RWPE2 (cell line): ENCODE measurements at places on chromosomes 2 and 18.

DNA sequence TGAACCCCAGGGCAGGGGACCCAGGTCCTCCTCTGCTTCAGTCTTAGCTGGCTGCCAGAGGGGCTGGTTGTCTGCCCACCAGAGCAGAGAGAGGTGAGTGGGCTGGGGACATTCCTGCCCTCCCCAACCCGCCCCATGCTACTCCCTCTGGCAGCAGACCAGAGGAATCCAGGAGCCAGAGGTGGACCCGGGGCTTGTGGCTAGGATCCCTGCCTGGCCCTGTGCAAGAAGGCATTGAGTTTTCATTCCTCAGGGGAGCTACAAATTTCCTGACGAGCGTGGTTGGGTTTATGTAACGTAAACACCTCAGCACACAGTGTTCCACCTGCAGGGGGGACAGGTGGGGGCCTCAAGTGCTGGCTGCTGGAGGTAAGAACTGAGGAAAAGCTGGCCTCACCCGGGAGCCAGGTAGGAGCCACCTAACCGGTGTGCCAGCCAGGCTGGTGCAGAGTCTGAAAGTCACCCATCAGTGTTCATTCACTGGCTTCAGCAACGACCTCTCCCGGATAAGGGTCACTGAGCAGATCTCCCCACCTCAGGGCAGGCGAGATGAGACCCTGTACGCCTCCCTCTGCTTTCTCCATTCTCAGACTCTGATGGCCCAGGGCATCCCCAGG is 246.8 kb downstream of the DYSF start:
- peak; percentile 37 for DNase-seq

DNA sequence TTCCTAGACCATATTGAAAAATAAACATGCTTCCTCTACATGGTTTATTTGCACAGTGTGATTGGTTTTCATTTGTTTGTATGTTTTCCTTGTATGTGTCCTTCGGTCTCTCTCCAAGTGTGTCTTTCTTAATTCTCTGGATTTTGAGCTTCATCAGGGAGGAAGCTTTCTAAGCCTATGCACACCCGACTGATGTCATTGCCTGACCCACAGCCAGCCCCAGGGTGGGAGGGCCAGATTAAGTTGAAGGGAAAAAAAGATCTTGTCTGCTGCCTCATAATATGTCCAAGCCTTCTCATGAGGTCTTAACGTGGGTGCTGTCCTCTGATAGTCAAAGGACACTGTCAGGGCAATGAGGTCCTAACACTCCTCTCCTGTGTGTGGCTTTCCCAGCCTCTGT is 115.2 kb downstream of the MARCHF4 start:
- no peak for DNase-seq

GRCh38 chr2:46114996-46115395 is 182.2 kb upstream of the EPAS1 start:
- no peak for DNase-seq

- DNase-seq: no peak
Observed at GRCh38 chr2:237874585-237875161, 15.2 kb downstream of the RAMP1 start.

DNA sequence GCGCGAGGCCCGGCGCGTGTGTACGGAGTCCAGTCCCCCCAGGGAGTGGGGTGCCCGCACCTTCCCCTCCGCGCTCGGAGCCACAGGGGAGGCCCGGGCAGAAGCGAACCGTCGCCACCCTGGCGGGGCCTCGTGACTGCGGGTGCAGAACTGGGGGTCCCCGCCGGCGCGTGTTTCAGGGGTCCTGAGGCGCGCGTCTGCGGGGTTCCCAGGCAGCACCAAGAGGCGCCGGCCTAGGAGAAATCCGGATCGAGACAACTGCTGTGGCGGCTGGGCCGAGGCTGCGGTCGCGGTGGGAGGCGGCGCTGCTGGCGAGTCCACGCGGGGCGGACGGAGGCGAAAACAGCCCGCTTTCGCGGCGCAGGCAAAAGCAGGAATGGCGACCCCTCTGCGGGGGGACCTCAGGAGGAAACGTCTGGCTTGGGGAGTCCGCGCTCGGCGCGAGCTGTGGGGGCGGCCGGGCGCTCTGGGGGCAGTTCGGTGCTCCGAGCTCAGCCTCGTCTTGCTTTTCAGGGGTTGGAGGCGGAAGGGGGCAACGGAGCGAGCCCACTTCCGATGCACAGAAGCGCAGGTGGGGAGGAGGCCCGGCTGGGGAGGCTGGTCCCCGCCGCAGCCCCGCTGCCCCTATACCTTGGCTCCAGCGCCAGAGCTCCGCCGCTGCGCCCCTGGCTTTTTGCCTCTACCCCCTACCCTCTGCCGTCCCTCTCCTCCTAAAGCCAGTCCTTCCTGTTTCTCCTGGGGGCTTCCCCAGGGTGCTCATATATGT is 81.5 kb upstream of the LDLRAD4 start:
- no peak for DNase-seq

DNA sequence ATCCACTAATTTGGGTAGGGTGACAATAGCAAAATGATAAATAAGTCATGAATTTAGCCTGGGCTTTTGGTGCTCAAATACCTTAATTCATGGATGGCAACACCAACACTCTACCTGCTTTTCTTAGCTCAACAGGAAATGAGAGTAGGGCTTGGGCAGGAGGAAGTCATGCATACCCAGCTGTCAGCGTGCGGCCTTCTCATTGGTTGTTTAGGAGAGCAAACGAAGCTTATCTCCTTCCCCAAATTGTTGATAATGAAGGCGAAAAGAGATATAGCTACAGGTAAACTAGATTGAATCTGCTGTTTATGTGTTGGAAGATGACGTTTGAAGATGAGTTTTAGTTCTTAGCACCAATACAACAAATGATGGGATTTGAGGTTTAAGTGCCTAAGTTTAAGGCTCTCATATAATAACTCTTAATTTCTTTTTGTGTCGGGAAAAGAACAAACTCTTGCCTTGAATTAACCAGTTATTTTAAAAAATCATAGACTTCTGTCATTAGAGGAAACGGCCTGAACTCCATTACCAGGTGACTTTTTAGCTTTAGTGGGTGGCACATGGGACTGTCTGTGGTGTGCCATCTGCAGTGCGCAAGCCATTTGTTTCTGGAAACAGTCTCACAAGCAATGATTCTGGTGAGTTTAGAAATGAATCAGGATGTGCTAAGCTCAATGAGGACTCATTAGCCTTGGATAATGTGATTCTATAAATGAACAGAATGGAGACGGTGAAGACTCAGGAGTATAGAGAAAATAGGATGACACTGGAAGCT is 19.8 kb downstream of the MAP4K4 start:
- DNase-seq: no peak

DNA sequence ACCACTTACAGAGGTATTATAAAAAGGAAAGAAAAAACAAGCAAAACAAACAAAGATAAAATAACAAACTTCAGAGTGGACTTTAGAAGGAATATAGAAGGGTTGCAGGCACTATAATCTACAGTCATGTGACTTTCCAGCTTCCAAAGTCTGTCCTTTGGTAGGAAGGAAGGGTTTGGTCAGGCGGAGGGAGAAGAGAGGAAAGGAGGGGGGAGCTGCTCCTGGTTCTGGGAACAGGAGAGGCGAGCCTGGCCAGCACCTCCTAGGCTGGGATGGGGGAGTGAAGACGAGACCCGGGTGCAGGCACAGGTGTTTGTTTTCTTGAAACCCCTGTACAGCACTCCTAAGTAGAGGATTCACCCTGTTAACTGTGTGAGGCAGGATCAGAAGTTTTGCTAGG is 53.8 kb upstream of the GATA6 start:
- DNase-seq: no peak

GRCh38 chr18:47815486-47816270 is 114.8 kb downstream of the SMAD2 start:
- no peak for DNase-seq

DNA sequence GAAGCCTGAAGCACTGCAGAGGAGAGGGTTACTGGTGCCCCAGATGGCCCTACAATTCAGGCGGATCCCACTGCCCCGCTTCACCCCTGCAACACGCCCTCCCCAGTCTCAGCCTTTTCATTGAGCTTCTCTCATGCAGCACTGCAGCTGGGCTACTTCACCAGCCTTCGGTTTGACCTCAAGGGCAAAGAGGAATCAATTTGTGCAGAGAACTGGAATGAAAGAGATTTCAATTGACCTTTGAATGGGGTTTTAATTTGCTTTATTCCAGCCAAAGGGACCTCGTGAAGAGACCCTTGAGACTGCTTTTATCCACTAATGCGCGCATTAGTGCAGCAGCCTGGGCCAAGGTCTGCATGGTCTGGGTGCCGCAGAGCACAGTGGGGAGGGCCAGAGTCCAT is 8.8 kb upstream of the POMC start:
- DNase-seq: no peak

GRCh38 chr2:53445383-53446070 is 322.1 kb upstream of the CHAC2 start:
- no peak for DNase-seq

DNA sequence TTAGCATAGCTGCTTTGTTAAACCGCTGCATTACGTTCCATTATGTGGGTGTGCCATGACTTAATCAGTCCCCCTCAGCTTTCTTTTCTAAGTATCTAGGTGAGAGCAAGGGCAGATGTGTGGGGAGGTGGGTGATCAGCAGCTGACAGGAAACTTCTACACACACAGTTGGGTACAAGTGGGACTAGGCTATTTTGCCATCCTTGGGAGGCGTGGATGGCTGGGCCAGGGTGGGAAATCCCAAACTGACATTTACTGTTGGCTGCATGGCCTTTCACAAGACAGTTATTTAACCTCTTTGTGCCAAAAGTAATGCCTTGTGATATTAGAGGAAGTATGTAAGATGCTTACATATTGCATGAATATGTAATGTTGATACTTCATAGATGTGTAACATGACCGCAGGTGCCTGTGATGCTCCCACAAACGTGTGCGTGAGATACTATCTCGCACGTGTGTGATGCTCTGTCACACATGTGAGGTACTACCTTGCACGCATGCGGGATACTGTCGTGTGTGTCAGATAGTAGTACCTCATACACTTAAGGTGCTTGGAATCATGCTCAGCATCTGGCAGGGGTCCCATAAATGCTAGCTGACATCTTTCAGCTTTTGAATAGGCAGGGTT is 314.5 kb downstream of the PRKCE start:
- no peak for DNase-seq

DNA sequence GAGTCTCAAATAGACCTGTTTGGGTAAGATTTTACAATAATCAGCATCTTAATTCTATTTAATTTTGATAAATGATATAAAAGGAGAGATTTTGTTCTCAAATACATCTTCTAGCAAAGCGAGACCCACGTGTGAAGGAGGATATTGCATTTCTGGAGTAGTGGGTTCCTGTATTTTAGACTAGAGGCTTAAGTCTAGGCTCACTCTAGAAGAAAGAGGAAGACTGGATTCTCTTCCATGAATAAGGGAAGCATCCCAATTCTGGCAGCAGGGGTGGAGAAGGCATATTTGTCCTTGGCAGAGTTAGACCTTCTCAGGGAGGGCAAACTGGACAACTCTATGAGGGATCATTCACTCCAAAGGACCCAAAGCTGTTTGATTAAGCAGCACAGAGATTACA is 11.3 kb upstream of the FAM228A start:
- no peak for DNase-seq

GRCh38 chr18:41058351-41059125 is 896.5 kb upstream of the PIK3C3 start:
- DNase-seq: no peak

GRCh38 chr2:143175438-143175837 is 46.2 kb downstream of the ARHGAP15 start:
- DNase-seq: no peak

DNA sequence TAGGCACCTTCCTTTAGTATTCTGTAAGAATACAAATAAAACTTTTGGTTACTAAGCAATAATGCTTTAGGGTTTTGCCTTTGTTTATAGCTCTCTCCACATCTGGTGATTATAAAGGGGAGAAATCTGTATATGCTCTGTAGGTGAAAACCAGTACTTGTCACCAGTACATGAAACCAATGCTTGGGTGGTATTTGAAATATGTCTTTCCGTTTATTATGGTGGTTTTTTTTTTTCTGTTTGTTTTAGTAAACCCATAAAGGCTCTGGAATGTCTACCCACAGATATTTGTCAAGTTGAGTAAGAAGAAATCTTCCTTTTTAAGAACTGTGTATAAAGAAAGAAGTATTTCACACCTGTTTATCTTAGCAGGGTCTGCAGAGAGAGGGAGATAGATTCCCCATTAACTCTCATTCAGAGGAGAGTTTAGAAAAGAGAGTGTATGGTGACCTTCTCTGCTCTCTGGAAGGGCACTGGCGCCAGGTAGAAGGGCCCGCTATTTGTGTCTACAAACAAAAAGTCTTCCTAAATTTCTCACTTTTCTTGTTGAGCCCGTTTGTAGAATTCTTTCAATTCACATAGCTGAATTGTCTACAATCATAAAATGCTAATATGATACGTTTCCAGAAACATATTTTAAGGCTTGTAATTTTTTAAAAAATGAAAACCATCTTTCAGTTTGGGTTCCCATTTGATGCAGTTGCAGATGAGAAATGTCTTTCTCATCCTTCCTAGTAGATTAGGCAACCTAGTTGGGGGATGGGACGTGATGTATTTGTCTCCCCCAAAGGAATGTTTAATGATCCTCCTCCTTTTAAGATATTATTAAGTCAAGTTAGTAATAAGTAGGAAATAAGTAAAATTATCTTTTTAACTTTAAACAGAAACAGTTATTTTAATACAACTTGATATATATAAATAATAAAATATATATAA is 33.9 kb downstream of the MAP3K20 start:
- DNase-seq: no peak

DNA sequence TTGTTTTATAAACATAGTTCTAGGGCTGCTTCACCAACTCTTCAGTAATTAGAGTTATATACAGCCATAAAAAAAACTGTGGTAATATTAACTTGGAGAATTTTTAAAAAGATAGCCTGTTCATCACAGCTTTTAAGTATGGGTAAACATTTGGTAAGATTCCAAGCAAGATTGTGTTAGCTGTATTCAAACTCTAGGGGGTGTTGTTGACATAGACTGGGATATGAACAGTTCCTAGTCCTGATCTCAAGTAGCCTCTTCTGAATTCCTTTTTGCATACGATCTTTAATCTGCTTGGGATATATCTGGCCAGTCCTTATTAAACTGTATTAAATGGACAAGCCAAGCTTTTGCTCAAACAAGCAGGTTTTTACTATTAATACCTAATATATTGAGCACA is 13.4 kb downstream of the NOP58 start:
- DNase-seq: no peak

DNA sequence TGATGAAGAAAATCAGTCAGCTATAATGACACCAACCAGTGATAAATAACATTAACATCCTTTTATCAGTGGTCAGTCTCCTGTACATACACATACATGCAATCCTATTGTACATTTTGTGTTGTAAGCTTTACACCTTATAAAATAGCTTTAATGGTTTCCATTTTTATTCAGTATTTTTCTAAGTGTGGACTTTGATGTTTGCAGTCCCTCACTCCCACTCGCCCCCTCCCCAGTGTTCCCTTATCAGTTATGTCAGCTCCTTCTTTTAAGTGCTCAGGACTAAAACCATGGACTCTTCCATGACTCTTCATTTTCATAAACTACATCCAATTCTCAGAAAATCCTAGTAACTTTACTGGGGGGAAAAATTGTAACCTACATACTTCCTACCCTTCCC is 713.0 kb downstream of the LRRTM4 start:
- DNase-seq: no peak

- no peak for DNase-seq
Observed at GRCh38 chr2:27255187-27255586, 7.7 kb downstream of the SLC30A3 start.
